ENCODE measurements at places on chromosomes 12 and 14.

- peak; percentile 65 for ATAC-seq
Measured at GRCh38 chr12:122886851-122887818, 8.8 kb downstream of the VPS37B start.

GRCh38 chr12:76916170-76916540, 37.3 kb upstream of the CSRP2 start:
- no peak for ATAC-seq

GRCh38 chr12:90510948-90511347, 444.0 kb downstream of the CCER1 start:
- no peak for ATAC-seq

DNA sequence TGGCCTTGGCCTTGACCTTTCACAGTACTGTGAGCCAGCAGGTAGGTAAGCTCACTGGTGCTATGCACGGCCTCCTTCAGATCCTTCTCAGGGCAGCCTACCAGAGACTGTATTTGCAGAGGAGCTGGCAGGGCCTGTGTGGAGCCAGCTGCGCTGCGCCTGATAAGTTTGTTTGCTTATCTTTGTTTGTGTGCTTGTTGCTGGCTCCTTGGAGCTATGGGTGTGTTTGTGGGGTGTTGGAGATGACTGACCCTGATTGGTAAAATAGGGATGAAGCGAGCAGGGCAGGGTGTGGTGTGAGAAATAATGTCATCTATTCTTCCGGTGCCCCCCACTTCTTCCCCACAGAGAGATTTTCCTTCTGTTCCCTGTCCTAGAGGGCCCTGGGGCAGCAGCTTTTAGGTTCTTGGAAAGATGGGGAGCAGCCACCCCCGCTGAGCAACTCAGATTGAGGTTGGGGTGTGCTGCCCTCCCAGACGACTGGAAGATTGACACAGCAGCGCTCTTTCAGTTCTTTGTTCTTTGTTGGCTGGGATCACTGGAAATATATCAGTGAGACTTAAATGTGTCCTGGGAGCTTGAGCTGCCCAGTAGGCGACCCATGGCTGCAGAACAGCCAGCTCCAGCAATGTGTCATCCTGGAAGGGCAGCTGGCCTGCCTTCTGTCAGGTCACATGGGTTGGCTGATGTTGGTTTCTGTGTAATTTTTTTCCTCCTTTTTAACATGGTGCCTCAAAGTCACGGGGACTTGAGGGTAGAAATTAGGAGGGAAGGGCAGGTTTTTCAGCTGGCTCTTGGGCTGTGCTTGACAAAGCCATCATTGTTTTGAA, 19.6 kb downstream of the MLXIP start:
- peak; percentile 45 for ATAC-seq

- peak; percentile 92 for ATAC-seq
Measured at GRCh38 chr12:95204141-95204866, 13.0 kb downstream of the FGD6 start.

DNA sequence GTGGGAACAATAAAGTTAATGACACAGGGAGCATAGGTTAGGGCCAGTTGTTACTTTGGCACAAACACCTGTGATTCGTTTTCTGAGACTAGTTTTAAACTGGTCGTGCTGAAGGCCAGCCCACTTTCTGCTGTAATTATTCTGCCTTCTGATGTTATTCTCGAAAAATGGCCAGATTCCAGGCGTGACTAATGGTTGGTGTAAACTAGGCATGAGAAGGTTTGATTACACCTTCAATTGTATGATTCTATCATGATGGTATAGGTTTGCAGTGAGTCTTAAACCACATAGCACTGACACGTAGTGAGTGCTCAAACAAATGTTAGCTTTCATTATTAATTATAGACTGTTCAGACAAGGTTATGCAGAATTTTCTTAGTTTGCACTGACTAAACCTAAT, 39.0 kb downstream of the CKB start:
- ATAC-seq: peak; percentile 90

GRCh38 chr14:39488600-39488999, 56.4 kb upstream of the FBXO33 start:
- no peak for ATAC-seq

GRCh38 chr14:101246894-101247841, 314.1 kb upstream of the DIO3 start:
- ATAC-seq: no peak

DNA sequence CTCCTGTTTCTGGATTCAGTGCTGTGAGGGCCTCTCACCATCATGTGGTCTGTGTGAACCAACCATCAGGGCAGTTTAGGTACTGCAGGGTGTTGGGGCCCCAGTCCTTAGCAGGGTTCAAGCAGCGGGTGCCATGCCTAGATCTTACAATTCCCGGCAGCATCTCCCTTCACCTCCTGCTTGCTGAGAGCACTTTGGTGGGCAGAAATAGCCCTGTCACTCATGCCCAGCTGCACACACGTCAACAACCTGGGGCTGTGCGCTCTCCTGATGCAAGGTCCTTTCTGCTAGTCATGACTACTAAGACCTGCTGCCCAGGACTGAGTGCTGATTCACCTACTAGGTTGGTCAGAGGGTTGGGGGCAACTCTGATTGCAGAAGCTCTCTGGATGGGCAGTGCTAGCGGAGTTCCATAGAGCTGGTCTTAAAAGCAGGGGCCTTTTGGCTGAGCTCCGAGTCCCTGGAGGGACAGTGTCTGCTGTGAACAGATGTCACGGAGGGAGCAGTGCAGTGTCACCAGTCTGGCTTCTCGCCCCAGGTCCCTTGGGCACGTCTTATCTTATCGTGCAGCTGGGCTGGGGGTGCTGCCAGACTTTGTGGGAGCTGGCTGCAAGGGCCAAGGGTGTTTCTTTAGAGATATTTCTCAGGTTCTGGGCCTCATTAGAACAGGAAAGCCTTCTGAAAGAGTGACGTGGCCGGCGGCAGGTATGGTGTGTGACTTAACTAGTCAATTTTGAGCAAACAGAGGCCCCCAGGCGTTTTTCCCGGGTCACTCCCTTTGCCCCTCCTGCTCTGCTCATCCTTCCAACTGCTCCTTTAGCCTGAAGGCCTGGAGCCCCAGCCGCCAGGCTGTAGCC, 71.8 kb downstream of the NINJ2 start:
- peak; percentile 32 for ATAC-seq

GRCh38 chr12:124739953-124740561, 123.6 kb downstream of the SCARB1 start:
- ATAC-seq: no peak

GRCh38 chr12:116257215-116257614, 20.3 kb downstream of the MED13L start:
- peak; percentile 36 for ATAC-seq

DNA sequence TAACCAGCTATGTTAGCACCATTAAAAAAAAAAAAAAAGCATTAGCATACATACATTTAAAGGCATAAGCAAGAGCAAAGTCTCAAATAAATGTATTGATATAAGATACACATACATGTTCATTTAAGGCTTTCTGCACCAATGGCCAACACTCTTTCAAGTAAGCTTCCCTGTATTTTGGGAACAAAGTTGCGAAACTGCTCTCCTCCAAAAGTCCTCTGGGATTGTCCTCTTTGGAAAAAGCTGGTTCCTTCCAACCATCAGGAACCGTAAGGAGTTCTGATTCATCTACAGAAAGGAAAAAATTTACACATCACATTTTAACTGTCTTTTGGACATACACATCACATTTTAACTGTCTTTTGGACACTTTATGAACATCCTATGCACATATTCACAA, 3.2 kb downstream of the KRR1 start:
- ATAC-seq: no peak

DNA sequence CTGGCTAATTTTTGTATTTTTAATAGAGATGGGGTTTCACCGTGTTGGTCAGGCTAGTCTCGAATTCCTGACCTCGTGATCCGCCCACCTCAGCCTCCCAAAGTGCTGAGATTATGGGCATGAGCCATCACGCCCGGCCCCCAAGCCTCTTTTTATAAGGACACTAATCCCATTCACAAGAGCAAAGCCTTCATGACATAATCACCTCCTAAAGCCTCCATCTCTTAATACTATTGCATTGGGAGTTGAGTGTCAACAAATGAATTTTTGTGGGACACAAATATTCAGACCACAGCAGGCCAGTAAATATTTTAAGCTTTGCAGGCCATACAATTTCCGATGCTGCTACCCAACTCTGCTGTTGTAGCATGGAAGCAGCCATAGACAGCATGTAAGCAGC, 10.9 kb downstream of the RNF212B start:
- no peak for ATAC-seq

- no peak for ATAC-seq
Measured at GRCh38 chr12:40996091-40996490, 192.0 kb upstream of the PDZRN4 start.

GRCh38 chr14:94517248-94517640, 8.0 kb upstream of the SERPINA12 start:
- ATAC-seq: no peak

DNA sequence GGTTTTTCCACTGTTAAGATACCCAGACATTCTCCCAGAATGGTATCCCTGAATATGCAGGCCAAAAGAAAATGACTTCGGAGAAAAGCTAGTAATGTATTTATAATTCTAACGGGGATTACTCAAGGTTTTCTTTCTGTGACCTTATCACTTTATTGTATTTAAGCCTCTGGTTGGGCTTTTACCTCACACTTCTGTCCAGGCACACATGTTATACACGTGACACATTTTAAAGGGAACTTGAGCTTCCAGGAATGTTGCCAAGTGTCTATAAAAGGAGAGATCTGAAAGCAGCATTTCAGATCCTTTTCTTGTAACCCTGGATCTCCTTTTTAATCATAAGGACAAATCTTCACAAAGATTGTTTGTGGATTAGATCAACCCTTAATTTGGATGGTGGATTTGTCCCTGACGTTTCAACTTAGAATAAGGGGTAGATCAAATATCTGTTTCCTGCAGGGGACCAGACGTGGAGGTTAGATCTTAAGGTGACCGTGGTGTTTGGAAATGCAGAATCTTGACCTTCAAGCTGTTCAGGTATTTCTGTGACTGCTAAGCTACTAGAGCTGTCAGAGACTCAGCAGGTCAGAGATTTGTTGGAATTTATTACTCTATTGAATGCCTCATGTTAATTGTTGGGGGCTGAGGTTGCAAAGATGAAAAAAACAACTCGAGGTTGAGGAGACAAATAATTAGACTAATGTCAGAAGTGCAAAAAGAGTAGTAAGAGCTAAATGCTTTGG, 1.5 kb downstream of the CIPC start:
- ATAC-seq: no peak

- no peak for ATAC-seq
Measured at GRCh38 chr14:96445844-96446710, 54.1 kb downstream of the AK7 start.

DNA sequence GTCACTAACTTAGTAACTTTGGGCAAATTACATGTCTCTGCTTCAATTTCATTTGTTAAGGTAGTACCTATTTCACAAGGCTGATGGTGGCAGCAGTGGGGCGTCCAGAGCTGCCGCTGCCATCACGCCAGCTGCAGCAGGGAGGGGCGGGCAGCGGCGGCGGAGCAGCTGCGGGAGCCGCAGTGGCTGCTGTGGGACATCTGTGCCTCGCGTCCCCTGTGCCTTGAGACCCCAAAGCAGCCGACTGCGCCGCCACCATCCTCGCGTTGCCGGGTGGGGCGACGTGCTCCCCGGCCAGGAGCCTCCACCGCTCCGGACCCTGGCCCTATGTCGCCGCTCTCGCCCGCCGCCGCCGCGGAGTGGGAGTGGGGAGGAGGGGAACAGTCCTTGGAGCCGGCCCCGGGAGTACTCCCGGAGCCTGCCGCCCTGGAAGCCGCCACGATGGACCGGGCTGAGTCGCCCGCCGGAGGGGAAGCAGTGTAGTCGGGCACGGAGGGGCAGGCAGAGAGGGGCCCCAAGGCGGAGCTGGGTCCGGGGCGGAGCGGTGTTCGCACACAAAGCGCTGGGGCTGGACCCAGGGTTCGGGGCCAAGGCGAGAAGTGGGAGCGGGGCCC, 51.4 kb downstream of the A2M start:
- peak; percentile 64 for ATAC-seq

- peak; percentile 61 for ATAC-seq
Measured at GRCh38 chr12:100706033-100706432, 88.5 kb upstream of the ANO4 start.

DNA sequence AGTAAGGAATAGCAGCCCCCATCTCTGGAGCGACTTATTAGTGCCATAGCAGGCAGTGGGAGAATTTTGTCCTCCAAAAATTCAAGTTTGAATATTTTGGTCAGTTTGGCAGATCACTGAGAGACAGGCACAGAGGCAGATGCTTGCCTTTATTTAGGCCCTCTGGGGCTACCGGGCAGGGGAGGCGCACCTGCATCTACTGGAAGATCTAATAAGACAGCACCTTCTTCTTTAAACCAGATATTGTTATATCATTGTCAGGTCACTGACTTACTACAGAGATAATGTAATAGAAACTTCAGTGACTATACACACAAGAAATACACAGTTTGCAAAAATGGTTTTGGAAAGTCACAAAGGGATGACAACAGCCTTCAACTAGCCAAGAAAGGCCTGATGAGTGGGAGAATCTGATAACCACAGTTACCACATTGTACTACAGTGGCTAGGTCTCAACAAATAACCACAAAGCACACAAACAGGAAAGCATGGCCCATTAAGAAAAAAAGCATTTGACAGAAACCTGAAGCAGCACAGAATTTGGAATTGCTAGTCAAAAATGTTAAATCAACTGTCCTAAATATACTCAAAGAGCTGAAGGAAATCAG, 56.8 kb downstream of the CDK17 start:
- no peak for ATAC-seq

DNA sequence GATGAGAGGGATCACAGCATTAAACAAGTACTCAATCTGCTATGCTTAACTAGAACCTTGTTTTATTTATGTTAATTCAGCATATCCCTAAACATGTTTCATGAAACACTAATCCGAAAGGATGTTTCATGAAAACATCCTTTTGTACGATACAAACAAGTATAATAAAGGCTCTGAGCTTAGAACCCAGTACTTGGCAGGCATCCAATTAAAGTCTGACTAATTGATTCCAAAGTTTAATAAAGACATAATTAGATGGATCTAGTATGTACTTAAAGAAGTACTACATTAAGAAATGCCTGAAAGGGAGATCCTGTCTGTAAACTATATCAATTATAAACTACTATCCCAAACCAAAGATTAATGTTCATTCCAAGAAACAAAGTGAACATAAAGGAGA, 51.8 kb downstream of the SCAF11 start:
- ATAC-seq: no peak
